ENCODE measurements at places on chromosomes 1 and 21.

- no peak for DNase-seq
Observed at GRCh38 chr1:67752306-67752705, 67.3 kb downstream of the GADD45A start.

GRCh38 chr1:58762806-58763205 is 21.0 kb downstream of the JUN start:
- no peak for DNase-seq

DNA sequence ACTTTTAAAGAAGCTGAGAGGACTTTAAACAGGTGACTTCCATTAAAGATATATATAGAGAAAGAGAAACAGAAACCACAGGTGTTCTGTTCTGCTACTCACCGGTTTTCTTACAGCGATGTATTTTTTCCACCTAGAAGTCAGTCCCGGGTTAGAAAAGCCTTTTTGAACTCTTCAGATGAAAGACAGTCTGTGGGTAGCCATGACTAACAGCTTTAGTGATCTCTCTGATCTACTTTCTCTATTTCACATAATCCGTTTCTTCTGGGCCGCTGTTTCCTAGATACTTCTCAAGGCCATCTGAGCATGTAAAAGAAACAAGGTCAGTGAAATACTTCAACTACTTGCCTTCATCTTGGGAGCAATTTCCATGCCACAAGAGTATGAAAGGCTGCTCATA is 25.1 kb downstream of the WDR64 start:
- DNase-seq, result peak; percentile 5

DNA sequence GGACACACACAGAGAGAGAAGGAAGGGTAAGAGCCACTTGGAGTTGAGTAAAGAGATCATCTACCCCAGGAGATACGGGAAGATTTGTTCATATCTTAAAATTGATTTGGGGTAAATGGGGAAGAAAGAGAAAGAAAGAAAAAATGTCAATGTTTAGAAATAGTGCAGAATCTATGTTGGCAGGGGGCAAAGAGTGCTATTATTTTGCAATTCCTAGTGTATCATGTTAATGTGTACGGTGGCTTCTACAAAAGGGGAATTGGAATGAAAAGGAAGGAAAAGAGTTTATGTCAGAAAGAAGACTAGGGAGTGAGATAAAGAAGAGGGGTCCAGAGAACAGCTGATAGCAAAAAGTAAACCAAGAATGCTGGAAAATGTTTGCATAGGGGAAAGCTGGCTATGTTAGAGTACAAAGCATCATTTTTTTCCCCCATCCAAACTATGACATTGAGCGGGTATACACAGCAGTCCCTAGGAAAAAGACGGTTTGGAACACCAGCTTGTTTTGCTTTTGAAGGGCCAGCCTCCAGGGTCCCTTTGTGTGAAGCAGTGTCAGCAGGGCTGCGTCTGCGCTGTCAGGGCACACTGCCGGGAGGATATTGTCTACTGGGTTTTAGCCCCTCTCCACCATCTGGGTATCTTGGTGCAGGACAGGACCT is 10.8 kb downstream of the LRRC8D start:
- DNase-seq, result no peak

DNA sequence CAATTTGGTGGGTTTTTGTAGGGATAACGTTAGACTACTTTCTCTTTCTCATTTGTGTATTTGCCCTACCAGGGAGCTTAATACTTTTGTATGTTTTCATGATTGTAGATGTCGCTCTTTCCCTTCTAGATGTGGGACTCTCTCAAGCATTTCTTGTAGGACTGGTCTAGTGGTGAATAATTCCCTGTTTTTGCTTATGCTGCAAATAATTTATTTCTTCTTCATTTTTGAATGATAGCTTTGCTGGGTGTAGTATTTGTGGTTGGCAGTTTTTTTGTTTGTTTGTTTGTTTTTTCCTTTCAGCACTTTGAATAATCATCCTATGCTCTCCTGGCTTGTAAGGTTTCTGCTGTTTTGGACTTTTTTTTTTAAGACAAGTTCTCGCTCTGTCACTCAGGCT is 22.5 kb upstream of the TTC22 start:
- no peak for DNase-seq

- DNase-seq, result no peak
Observed at GRCh38 chr1:221740993-221741702, 741 bp downstream of the DUSP10 start.

- no peak for DNase-seq
Observed at GRCh38 chr1:232459087-232459486, 170.8 kb downstream of the SIPA1L2 start.

GRCh38 chr1:26346274-26347033 is 7.5 kb downstream of the CRYBG2 start:
- no peak for DNase-seq

DNA sequence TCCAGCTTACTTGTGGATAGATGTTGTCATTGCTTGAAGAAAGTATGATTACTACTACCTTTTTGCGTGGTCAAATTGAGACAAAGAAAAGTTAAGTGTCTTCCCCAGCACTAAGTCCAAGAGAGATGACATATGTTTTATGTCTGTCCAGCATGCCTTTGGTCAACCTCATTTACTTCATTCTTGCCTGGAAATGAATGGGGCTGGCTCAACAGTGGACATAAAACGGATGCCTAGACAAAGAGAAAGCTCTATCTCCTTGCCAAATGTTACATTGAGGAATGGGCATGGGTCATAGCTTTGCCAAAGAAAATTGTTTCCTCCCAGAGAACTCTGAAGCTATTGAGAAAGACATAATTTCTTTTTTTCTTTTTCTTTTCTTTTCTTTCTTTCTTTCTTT is 82.4 kb upstream of the PLPPR4 start:
- DNase-seq, result no peak

GRCh38 chr1:152697701-152698600 is at the start of gene LCE2A:
Gene LCE2A (plus strand): TSS chr1:152698345. CDS start chr1:152698902, 557 bp downstream.
- no peak for DNase-seq

DNA sequence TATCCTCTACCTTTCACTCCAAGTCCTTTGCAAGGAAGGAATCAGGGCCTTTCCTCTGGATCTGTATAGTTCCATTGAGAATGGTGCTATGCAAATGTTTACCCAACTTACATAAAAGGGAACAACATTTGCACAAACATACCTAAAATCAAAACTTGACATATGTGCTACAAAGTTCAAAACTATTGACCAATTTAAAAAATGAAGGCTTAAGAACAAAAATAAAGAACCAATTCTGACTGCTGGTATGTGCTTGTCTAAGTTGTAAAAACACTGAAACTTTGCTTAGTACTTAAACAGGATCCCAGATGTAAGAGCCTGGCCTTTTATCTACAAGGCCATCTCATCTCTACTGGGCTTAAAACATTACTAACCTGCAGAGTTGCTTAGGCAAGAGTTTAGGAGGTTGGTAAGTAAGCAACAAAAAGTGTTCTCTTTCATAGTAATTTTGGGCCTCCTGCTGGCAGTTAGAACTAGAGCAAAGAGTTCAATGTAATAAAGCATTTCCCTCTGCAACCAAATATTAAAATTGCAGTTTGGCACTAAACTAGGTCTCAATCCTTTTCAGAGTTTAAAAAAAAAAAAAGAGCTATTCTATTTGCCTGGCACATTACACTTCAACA is 2.0 kb downstream of the SCMH1 start:
- DNase-seq, result no peak

- no peak for DNase-seq
Observed at GRCh38 chr1:243735457-243735856, 114.6 kb downstream of the AKT3 start.

DNA sequence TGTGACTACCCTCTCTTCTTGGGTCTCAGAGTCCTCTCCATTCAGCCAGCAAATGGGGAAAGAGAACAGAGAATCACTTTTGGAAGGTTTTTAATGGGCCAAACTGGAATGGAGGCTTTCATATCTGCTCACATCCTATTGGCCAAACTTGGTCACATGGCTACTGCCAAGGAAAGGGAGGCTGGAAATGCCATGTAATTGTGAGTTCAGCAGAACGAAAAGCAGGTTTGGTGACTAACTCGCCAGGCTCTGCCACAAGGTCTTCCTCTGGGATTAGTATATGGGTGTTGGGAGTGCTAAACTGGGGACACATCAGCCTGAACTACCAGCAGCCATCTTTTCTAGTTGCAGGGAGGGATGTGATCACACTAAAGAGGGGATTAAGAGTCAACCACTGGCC is 19.2 kb downstream of the RD3 start:
- no peak for DNase-seq

- no peak for DNase-seq
Observed at GRCh38 chr1:51749151-51749550, 129.4 kb downstream of the NRDC start.

DNA sequence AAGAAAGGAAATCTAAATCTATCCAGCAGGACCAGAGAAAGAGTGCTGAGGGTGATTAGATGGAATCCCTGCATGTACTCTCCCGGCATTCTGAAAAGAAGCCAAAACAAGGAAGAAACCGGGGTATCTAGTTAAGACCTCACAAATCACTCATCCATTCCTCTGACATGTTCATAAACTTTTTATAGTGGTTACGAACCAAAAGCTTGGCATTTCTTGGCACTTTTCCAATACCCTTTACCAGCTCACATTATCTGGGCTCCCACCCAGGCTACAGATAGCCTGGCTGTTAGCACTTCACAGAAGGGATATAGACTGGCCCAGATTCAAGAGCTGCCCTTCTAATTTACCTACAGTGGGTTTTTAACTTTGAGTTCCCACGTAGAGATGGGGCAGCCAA is 1.8 kb upstream of the C1orf74 start:
- DNase-seq, result no peak

- DNase-seq, result no peak
Observed at GRCh38 chr1:234887016-234887900, 241.4 kb downstream of the TOMM20 start.

- DNase-seq, result no peak
Observed at GRCh38 chr1:165073185-165074007, 283.1 kb downstream of the LMX1A start.

- DNase-seq, result no peak
Observed at GRCh38 chr1:200525090-200525987, 95.2 kb downstream of the KIF14 start.

- no peak for DNase-seq
Observed at GRCh38 chr1:152886085-152886484, 8.0 kb downstream of the SMCP start.

GRCh38 chr1:27341525-27342252 is at the start of gene SYTL1:
Gene SYTL1 (plus strand): TSS chr1:27342022. CDS start chr1:27345335, 3,313 bp downstream.
- DNase-seq, result peak; percentile 49

DNA sequence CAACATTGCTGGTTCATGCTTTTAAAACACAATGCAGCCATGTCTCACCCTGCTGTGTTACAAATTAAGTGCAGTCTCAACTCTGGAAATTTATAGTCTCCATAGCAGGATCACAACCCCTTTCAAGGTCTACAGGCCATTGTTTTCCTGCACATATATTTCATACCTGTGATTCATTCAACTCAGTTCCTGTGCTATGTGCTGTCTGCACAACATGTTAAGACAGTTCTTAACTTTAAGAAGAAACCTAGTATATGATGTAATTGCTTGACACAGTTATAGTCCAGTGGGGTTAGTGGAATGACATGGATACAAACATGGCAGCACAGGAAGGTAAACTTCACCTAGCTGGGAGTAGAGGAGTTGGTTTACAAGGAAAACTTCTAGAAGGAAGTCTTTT is 106.4 kb downstream of the IFI44 start:
- no peak for DNase-seq

Data from activated CD8-positive, alpha-beta memory T cell treated with anti-CD3 and anti-CD28 coated beads for 1 hour (primary cell).